ENCODE measurements at places on chromosomes 11 and 22.

DNA sequence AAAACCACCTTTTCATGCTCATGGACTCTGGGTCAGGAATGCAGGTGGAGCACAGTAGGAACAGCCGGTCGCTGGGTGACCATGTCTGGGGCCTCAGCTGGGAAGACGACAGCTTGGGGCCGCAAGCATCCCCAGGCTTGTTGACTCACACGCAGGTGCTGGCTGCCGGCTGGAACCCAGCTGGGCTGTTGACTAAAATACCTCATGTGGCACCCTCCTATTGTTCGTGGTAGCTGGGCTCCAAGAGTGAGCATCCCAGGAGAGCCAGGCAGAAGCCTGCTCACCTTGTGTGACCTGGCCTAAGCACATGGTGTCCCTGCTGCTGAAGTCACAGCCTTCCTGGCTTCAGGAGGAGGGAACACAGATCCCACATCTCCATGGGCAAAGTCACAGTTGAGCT is 9.4 kb downstream of the DPP3 start:
- no peak for DNase-seq

GRCh38 chr22:49973018-49973961 is 12.7 kb downstream of the PIM3 start:
- no peak for DNase-seq

GRCh38 chr11:35135222-35135621 is 3.7 kb upstream of the CD44 start:
- no peak for DNase-seq

- no peak for DNase-seq
Observed at GRCh38 chr11:116317212-116317611, 455.6 kb downstream of the BUD13 start.

DNA sequence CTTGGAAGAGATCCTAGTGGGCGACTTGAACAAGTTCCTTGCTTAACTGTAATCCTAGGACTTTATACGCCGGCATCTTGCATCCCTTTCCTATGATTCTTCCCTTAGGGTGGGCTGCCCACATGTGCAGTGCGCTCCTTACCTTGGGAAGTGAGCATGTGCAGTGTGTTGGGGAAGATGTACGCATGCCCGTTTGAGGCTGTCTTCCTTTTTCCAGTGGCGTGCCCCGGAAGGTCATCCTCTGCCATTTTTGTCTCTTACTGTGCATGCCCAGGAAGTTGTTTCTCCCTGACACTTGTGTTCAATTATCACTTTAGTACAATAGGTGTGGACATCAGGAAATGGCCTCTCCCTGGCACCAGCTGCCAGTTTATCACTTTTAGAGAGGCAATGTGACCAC is 936.5 kb downstream of the TBC1D22A start:
- DNase-seq, result no peak

DNA sequence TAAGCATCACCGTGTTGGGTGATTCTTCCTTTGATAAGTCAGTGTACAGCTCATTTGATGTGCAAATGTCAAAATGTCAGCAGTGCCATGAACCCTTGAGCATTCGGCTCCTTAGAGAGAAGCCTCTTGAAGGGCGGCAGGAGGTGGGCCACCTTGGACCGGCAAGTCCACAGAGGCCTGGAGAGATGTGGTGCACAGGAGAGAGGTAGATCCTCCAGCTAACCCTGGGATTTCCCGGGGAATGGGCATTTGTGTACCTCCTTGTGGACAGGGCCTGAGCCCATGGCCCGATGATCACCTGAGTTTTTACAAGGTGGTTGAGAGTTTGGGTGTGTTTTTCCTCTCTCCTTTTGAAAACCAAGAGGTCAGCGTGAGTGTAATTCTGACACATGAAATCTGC is 133.2 kb upstream of the RCN1 start:
- DNase-seq, result no peak

- peak; percentile 64 for DNase-seq
Observed at GRCh38 chr11:2420502-2421225, 20.1 kb downstream of the TSSC4 start.

- DNase-seq, result no peak
Observed at GRCh38 chr11:63501236-63501635, 4.6 kb upstream of the LGALS12 start.

DNA sequence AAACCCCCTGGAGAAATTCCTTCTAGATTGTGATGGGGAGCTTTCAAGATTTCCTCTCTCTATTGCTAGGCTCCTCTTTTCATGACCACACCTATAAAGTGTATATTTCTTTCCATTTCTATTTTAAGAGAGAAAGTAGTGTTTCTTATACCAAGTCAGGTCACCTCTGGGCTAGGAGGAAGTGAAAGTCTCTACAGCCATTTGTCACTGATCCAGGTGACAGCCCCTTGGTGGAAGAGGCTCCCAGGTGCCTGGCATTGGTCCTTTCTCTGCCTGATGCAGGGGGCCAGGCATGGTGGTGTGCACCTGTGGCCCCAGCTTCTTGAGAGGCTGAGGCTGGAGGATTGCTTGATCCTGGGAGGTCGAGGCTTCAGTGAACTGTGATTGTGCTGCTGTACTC is 64.7 kb downstream of the DHCR7 start:
- DNase-seq, result no peak

- no peak for DNase-seq
Observed at GRCh38 chr11:104918113-104918824, 20.0 kb upstream of the CASP12 start.

DNA sequence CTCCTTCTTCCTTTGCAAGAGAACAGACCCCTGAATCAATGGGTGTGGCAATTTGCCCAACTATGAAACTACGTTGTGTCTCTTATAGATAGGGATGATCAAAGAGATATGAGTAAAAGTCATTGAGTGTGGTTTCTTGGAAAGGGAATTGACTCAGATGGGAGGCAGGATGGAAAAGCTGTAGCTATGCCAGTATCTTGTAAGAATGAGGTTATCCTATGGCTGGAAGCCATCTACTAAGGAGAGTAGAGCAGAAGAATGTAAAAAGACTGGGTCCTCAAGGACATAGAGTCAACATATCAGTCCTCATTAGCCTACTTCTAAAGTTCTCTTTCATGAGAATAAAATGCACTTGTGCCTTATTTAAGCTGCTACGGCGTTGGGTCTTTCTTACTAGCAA is 78.9 kb upstream of the POU2AF2 start:
- DNase-seq, result no peak

DNA sequence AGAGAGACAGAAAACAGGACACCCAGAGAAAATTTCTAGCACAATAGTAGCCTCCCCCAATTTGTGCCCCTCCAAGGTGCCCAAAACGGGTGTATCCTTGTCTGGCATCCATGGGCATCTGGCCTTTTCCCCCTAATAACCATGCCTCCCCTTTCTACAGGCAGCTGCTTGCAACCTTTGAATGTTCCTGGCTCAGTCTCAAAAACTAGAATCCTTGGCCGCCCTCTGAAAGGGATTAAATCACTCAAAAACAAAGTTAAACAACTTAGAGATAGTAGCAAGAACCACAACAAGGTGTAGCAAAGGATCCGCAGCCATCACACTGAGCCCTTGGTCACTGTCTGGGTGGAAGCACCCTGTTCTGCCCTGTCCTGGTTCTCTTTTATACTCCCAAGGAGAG is 105.6 kb downstream of the MN1 start:
- no peak for DNase-seq

DNA sequence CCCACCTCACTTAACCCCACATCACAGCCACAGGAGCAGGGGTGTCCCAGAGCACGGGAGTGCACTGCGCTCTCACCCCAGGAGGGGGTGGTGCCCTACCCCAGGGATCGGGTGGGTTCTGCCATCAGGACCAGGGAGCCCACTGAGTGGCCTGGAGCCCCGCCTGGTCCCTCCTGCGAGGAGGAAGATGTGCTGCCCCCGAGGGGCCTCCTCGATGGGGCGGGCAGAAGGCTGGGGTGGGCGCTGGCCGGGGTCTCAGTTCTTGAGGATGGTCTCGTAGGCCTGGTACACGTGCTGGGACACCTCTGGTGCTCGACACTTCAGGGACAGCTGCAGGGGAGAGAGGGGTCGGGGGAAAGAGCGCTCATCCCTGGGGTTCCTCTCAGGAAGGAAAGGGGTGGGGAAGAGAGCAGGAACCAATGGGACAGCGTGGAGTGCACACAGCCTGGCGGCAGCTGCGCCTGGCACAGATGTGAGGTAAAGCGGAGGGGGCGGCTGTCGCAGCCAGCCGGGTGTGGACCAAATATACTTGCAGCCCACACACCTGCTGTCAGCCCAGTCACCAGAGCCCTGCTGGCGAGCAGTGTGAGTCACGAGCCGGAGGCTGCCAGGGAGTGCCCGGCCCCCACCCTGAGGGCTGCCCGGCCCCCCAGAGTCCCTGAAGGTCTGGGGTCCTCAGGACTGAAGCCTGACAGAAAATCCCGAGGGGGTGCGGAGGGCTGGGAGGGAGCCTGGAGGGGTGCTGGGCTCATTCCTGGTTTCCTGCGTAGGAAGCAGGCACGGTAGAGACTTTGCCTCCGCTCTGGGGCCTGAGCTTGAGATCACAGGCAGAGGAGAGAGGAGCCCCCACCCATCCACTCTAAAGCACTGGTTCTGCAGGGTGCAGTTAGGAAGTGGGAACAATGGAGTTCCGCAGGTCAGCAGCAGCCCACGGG is 13.3 kb upstream of the RASL10A start:
- DNase-seq, result no peak

DNA sequence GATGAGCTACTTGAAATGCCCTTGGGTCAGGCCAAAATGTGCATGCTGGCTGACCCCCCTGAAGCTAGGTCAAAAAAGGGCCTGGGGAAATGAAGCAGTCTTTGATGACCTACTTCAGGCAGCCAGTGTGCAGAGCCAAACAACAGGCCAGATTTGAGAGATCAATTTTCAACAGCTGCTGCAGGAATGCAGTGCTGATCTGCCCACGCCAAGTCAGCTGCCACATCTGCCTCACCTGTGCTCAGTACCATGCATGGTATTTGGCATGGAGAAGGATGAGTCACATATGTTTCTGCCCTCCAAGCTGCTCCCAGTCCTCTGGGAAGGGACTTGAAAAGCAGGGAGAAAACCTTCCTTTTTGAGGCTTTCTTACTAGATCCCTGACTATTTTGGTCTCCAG is 35.8 kb downstream of the MTNR1B start:
- DNase-seq, result no peak

GRCh38 chr11:67584881-67585873 is 1.6 kb downstream of the GSTP1 start:
- no peak for DNase-seq

DNA sequence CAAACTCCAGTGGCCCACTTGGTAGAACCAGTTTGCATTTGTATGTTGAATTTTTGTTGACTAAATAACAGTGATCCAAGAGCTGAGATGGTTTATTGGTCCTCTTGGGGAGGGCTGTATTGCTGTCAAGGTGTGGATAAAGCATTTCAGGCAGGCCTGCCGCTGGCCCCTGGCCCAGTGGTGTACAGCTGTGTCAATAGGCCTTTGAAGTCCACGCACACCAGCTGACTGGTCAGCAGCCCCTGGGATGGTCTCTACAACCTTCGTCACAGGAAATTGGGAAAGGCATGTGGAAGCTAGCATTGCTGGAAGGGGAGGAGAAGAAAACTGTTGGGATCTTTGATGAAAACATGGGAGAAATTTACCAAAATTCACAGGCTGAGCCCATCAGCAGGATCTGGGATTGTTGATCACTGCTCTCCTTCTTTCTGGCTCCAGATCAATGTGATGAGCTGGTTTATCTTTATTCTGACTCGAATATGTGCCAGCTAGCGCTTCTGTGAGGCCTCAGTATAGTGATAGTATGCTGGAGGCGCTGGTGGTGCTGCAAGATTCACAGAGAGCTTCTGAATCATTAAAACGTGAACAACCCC is 12.5 kb upstream of the E2F8 start:
- no peak for DNase-seq

- DNase-seq, result peak; percentile 69
Observed at GRCh38 chr11:68383976-68384501, 71.6 kb downstream of the LRP5 start.
